ENCODE measurements at places on chromosomes 7 and 10.

DNA sequence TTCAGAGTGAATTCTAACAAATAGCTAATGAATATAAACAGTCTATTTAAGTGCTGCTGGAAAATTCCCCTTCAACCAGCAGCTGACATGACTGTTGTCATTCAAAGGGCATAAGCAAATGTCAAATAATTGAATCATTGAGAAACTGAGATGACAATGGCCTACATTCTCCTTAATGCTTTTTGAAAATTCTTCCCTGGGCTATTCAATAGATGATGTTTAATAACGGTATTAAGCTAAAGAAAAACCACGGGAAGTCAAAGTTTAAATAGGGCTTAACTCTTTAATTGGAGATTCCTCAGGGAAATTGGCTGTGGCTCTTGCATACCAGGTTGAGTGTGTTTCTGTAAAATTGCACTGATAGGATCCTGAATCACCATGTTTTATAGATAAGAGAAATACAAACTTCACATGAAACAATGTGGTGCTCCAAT is 77.0 kb downstream of the ARL4A start:
- DNase-seq: no peak

DNA sequence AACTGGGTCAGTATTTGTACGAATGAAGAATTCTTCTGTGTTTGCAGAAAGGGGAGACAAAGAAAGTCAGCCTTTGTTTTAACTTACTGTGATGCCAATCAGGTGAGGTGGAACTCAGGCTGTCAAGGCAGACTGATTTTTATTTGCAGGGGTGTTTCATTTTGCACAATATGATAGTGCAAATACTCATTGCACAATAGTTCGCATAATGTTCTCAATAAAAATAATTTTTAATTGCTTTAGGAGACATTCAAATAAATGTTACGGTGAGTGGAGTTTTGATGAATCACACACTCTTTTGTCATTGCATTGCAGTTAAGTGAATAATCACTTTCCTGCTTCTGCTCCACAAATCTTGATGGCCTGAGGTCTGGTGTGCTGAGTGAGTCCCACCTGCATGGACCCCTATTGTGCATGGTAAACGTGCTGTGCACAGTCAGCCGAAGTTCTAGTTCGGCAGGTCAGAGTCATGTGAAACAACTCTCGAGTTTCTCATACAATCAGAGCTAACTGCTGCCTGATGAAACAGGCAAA is 141.3 kb upstream of the FZD8 start:
- no peak for DNase-seq

DNA sequence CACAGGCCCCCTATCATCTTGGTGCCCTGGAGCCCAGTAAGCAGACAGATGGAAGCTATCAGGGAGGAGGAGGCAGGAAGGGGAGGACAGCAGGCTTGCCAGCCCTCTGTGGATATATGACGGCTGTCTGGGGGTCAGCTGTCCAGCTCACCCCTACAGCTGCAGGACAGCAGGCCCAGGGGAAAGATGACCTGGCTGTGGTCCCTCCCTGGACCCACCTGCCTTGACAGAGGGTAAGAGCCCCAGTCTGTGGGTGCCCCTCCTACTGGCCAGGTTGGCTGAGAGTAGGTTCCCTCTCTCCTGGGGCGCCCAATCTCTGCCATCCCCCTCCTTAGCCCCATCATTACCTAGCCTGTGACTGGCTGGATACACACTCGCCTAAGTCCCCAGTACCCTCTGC is 62.5 kb downstream of the C10orf143 start:
- no peak for DNase-seq

DNA sequence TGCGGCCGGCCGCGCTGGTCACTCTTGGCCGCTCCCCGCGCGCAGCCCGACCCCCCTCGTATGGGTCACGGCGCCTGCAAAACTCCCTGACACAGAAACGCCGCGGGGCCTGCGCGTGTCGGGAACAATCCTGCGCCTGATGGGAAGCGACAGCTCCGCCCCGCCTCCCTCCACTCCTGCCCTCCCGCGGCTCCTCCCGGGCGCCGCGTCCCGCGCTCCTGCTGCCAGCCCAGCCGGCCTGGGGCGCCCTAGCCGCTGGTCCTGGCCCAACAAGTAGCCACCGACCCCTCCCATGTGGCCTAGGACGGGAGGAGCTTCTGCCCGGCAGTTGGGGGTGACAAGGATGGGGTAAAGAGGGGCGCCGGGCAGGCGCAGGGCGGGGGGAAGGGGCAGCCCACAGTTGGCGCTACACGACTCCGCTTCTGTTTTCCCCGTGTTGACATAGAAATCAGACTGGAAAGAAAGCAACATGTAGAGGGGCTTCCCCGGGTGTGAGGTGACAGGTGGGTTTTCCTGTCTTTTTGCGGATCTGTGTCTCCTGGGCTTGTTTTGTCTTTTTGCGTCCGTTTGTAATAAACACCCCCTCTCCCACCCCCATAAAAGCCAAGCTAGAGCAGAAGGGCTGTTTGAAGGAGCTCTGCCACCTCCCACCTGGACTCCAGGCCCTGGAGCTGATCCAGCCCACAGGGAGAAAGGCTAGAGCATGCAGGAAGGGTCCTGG is 35.1 kb upstream of the PAX2 start:
- DNase-seq: no peak

DNA sequence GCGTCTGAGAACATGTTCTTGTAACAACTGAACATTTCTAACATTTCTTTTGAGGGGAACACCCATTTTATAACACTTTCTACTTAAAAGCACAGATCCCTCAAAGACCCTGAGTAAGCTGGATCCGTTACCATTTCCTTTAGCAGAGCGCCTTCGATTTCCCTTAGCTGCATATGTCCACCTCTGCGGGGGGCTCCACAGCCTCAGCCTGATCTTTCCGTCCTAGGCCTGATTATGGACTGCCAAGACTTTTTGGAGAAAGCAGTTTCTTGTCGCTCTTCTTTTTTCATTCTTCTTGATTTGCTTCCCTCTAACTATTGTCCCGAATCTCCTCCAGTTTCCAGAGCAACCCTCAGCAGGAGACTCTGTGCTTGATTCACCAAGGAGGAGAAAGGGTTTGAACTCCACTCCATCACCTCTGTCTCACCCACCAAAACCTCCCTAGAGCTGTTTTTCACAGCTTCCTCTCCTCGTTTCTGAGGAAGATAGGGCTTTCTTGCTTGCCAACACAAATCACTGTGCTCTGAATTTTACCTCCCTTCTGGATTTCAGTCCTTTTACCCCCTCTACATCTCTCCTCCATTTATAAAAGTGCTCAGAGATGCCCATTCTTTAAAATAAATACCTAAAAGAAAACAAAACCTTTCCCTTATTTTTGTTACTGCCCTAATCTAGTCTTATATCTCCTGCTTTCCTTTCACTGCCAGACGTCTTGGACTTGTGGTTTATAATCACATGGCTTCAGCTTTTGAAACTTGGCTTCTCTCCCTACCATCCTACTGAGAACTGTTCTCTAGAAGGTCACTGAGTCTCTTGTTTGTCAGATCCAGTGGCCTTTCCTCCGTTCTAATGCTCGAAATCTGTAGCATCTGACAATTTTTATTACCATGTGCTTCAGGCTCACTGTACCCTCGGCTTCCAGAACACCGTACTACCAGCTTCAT is 30.5 kb upstream of the ZRANB1 start:
- no peak for DNase-seq

DNA sequence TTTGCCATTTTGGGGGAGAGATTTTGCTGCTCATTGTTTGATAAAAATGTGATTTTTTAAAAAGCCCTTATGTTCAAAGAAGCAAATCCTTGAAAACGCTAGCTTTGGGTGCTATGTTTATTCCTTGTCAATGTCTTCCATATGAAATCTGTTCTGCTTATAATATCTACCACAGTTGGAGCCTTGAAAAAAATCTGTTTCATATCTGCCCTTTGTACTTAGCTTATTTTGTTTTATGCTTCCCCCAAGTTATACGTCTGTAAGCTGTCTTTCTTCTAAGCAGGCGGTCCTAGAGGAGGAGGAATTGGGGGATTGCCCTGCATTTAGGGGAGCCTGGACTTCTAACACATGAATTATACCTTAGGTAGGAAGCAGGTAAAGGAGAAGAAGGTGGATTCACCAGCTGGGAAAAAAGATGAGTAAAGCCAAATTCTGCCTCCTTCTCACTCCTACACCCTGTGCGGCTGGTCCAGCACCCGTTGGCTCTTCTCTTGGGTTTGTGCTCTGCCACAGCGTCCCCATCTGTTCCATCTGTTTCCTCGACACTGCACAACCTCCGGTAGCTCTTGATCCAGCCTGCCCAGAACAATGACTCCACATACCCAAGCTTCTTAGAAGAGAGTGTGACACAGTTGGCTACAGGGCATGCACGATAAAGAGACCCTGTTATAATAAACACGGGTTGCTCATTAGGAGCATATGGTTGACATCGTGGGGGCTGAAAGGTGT is 31.9 kb upstream of the NEUROD6 start:
- DNase-seq: no peak

GRCh38 chr7:3301831-3302618 is 973 bp downstream of the SDK1 start:
- no peak for DNase-seq

- no peak for DNase-seq
Measured at GRCh38 chr10:64219271-64220025, 698.2 kb downstream of the REEP3 start.

DNA sequence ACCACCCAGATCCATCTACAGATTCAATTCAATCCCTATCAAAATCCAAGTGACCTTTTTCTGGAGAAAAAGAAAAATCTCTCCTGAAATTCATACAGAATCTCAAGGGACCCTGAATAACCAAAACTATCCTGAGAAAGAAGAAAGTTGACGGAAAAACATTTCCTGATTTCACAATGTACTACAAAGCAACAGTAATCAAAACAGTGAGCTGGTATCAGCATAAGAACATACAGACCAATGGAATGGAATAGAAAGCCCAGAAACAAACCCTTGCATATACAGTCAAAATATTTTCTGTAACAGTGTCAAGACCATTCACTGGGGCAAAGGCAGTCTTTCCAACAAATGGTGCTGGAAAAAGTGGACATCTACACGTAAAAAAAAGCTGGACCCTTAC is 89.9 kb downstream of the JMJD1C start:
- no peak for DNase-seq

DNA sequence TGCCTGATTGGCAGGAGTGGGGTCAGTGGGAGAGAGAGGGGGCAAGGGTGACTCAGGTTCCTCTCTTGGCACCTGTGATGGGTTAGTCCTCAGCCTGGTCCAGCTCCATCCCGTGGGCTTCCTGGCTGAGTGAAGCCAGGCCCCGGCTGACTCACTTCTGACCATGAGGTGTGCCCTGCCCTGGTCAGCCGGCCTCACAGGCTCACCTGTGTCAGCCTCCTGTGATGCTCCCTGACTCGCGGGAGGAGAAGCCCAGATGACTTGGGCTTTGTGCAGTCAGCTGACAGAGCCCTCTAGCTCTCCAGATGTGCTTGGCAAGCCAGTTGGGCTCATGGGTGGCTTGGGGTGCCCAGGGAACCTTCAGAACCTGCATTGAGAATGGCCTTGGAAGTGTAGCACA is 16.0 kb upstream of the PPIF start:
- DNase-seq: no peak

GRCh38 chr10:12631787-12632562 is 282.6 kb downstream of the CAMK1D start:
- DNase-seq: no peak

DNA sequence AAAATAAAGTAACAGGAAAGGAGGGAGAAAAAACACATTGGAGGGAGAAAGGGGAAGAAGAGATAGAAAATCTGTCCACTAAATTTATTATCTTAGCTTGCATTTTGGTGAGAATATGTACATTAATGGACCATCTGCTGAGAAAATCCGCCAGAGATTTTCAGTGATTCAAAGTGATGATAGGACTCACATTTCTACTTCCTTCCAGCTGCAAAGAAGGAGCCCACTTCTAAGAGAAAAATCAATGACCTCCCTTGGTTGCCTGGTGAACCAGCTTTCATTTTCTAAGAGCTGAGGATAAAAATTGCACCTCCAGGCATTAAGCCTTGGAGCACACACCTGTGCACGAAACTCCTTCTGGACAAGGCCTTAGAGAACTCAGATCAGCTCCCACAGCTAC is 404.3 kb downstream of the SFMBT2 start:
- DNase-seq: no peak

DNA sequence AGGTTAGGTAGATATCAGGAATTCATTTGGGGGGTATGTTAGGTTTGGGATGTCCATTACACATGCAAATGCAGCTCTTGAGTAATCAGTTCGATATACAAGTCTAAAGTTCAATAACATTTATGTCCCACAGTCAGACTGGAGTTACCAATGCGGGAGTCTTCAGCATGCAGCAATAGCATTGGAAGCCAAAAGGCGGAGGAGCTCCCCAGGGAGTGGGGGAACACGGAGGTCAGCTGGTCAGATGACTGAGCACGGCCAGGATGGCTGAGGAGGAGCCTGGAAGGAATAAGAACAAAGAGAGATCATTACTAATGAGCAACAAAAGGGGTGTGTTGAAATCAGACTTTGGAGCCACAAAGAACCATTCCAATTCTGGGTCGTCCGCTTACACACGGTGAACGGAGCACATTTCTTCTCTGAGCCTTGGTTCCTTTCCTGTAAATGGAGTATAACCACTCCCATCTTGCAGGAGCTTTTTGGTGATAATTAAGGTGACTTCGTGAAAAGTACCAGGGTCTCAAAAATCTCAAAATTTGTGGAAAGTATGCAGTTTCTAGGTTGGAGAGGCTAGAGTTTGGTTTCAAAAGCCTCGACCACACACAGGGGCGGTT is 478 bp upstream of the ZNF22 start:
- DNase-seq: no peak

DNA sequence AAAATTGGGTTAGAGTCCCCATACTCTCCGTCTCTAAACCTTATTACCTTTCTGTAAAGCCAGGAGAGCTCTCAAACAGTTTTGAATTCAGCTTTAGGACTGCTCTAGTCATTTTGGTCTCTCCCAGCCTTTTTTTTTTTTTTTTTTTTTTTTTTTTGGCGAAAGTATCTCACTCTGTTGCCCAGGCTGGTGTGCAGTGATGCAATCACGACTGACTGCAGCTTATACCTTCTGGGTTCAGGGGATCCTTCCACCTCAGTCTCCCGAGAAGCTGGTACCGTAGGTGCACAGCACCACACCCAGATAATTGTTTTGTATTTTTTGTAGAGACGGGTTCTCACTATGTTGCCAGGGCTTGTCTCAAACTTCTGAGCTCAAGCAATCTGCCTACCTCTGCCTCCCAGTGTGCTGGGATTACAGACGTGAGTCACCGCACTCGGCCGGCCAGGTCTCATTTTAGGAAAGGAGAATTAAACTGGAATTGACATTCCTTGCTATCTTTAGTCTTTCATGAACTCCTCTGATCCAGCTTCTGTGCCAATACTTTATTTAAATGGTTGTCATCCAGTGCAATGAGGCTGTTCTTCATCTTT is 31.4 kb upstream of the RSU1 start:
- DNase-seq: no peak

DNA sequence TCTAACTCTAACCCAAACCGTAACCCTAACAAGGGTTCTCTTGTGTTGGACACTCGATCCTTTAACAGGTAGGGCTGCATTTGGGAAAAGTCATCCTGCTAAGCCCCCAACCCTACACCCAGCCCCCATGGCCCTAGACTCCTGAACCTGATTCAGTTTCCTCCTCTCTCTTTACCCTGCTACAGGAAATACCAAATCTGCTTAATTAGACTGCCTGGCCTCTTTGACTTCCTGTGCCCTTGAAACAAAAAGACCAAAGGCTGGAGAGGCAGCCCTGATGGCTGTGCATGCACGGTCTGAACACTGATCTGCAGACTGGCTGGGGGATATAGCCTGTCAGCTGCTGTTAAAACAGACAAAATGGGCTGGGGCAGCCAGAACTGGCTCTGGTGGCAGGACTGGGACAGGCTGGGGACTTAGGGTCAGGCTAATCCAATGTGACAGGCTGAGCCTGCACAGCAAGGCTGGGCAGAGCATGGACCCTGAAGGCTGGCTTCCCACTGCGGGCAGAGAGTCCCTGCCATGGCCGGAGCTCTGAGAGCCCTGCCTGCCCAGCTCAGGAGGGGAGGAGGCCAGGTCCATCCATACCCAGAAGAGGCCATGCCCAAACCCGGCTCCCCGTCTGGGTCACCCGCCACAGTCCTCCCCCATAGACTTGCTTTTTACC is 51.0 kb upstream of the MSMB start:
- DNase-seq: no peak

All from anterior cingulate cortex (tissue), 58 donors.